SK-N-SH treated with all-trans-retinoic acid at 6 μM for 48 hours (cell line): ENCODE measurements at places on chromosomes 4 and X.

DNA sequence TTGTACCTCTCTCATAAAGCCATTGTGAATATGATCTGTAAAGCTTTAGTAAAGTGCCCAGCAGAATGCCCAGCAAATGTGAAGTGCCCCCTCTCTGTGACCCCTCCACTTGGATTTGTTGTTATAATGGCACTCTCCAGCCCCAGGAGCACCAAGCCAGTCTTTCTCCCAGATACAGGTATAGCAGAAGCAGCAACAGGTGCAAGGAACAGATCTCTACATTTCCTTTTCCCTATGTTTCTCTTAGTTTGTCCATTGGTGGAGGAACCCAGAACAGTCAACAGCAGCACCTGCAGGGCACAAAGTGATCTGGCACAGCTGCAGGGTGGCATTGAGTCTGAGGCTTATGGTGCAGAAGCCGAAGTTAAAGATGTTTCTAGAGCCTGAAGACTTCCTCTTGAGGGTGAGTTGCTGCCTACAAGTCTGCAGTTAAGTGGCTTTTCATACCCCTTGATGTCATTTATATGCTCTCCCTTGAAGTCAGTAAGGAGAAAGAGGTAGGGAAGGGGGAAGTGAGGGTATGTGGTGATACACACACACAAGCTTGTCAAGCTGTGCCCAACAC, 16.1 kb upstream of the CXCL3 start:
- no peak for ATAC-seq

- peak; percentile 1; the same call in 1 of the 3 replicates for ATAC-seq
Observed at GRCh38 chr4:185204238-185204910, 574 bp upstream of the CFAP97 start.

DNA sequence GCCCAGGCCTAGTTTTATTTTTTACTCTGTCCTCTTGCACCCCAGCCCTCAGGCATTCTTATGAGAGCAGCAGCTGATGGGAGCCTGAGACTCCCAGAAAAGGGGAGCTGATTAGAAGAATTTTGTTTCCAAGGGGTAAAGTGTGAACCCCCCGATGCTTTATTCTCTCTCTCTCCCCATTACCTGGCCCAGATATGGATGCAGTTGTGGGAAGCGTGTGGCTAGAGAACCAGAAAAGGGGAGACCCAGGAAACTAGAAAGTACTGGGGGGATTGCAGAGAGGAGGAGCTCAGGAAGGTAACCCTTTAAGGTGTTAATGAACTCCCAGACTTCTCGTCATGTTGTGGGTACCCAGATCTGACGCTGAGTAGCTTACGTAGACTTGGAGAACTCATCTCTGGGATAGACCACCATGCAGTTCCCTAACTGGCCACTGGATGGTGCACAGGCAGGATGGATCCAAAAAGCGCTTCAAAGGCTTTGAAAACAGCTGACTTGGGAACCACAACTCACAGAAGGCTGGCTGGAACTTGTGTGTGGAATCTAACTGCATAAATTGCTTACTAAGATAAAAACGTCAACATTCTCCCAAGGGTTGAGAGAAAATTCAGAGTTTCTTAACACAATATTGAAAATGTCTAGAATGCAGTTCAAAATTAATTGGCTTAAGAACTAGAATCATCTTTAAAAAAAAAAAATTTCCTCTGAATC, 64.7 kb downstream of the TBC1D14 start:
- ATAC-seq = peak; percentile 98

DNA sequence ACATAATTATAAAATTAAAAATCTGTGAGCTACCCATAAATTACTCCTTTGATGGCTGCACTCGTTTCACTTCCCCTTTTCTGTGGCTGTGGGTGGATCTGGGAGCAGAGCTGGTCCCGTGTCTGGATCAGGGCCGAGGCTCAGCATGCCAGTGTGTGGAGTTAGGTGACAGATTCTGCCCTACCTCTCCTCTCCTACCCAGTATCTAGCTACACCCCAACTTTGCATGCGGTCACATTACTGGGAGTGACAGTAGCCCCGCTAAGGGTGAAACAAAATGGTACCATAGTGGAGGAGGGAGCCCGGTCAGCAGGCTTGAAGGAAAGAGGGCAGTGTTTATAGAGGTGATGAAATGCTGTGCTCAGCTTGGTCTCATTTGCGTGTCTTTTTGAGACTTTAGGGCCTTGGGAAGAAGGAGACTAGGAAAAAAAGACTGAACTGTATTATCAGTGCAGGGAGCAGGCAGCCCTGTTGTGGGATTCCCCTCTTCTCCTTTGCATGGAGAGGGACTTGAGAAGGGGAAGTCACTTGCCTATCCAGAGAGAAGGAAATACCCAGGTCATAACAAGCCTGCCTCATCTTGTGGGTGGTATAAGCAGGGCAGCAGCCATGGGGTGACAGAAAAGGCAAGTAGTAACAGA, 48.4 kb downstream of the ARHGAP10 start:
- ATAC-seq = no peak

DNA sequence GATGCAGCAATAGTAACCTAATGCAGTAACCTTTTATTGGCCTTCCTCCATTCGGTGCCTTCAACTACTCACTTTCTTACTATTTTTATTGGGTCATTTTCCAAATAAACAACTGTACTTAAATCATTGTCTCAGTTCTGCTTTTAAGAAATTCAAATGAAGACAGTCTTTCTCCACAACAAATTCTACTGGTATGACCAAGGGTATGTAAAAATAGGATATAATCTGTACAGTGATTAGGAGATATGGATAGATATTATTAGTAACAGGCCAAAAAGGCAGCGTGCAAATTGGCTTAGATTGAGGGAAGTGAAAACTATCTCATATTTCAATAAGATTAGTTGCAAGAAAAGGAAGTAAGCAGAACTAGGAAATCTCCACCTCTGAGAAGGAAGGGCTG, 177.4 kb upstream of the PPP1R2C start:
- no peak for ATAC-seq

GRCh38 chrX:85503258-85504158, 124.0 kb upstream of the POF1B start:
- ATAC-seq = no peak

DNA sequence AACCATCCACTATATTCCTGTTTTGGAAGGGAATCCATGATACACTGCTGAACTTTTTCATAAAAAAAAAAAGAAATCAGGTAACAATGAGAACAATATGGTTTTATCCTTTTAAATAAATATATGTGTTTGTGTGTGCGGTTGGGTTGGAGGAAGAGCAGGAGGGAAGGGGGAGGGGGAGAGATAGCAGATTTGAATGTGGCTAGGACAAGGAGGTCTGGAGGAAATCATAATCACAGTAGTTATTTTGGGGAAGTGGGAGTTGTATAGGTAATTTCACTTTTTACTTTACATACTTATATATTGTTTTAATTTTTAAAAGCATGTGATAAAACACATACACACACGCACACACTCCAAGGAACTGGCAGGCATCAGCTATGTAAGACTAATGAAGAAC, 134.5 kb upstream of the MBNL3 start:
- ATAC-seq = no peak

DNA sequence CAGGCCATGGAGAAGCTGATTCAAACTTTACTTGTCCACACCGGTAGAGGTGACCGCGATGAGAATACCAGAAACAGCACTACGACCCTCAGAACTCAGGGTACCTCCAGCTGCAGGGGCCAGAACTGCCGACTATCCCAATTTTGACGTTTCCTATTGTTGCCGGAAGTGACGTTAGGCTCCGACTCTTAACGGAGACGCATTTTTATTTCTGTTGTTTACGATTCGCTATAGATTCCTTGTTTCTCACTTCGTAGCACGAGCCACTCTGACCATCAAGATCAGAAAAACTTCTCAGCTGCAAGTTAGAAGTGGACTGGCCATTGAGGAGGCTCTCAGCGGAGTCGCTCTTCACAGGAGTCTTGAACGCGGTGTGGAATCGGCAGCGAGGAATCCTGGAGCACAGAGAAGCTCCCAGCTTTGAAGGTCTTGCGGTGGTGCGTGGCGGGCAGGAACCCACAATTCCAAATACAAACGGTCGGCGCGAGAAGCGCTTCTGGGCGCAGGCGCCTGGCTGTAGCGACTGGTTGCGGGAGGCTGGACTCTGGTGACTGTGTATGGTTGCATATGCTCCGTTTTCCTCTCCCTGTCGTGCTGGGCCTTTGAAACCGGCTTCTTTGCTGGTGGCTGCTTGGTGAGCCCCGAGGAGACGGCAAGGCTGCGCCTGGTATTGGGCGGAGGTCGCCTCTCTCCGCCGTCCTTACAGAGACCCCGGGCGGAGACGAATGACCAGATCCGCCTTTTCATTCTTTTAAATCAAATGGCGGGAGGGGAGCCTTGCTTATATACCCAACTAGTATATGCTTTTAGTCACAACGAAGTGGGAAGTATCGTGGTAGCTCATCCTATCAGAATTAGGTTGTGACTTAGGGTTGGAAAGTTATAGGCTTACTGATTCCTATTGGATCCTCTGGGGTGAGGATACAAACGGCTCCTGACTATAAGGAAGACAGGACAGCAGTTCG, at the start of the genes CEP44 and FBXO8:
Gene CEP44 (plus strand): TSS at position 405 of the 965 bp plus-strand sequence. CDS start 15,211 bp downstream, outside the sequence.
Gene FBXO8 (minus strand): TSS at position 161 of the 965 bp plus-strand sequence. CDS start 20,575 bp downstream, outside the sequence.
- peak; percentile 81 for ATAC-seq

DNA sequence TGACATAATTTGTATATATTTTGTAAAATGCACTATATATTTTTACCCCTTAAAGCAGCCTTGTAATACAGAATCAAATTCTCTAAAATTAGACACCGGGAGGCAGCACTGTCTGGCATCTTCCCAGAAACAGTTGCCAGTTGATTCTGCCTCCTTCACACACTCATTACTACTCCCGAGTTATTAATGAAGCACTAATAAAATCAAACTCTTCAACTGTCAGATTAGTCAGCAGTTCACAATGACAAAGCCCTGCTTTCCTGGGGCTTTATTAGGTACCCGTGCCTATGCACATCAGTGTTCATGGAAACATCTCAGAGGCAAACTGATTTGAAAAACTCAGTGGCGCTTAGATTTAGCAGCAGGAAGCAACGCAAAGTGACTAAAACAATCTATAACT, 103.5 kb upstream of the VEGFC start:
- ATAC-seq = peak; percentile 50

- no peak for ATAC-seq
Observed at GRCh38 chrX:102849396-102849795, 87.7 kb upstream of the RAB40AL start.

GRCh38 chrX:55159551-55159950, 60.6 kb upstream of the PAGE5 start:
- no peak for ATAC-seq

- ATAC-seq = no peak
Observed at GRCh38 chr4:114385195-114385985, 213.2 kb upstream of the UGT8 start.

GRCh38 chrX:153765138-153766079, 1.4 kb downstream of the PLXNB3 start:
- ATAC-seq = peak; percentile 47

- no peak for ATAC-seq
Observed at GRCh38 chrX:54602563-54602962, 72.5 kb downstream of the GNL3L start.

DNA sequence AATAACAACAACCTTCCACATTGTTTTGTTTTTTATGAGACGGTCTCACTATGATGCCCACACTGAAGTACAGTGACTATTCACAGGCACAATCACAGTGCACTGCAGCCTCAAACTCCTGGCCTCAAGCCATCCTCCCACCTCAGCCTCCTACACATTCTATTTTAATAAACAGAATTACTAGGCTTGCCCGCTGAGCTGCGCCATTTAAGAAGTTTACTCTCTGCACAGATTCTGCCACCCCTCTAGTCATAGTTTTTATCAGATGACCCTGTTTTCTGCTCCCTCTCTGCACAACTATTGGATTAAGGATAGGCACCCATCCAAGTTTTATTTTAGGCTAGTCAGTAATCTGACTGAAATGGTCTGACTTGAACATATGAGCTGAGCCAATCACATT, 11.3 kb upstream of the COX18 start:
- ATAC-seq = peak; percentile 45; the same call in 2 of the 3 replicates

DNA sequence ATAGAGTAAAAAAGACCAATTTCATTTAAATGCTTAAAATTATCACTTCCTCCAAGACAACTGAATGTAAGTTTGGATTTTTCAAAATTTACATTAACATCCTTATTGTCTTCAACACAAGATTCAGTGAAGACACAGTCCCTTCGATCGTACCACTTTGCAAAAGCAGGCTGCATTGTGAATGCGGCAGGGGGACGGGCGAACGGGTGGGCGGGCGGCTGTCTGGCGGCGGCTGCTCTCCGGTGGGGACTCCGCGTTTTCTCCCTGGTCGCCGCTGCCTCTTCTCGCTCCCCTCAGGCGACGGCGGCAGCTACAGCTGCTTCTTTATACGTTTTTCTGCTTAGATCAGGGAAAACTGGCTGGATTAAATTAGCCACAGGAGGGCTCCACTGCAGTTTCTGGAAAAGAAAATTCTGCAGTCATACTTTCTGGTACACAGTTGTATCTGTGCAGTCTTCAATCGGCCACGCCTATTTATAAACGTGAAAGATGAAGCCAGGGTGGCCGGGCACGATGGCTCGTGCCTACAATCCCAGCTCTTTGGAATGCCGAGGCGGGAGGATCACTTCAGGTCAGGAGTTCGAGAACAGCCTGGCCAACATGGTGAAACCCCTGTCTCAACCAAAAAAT, 33.9 kb upstream of the HPF1 start:
- peak; percentile 96 for ATAC-seq

DNA sequence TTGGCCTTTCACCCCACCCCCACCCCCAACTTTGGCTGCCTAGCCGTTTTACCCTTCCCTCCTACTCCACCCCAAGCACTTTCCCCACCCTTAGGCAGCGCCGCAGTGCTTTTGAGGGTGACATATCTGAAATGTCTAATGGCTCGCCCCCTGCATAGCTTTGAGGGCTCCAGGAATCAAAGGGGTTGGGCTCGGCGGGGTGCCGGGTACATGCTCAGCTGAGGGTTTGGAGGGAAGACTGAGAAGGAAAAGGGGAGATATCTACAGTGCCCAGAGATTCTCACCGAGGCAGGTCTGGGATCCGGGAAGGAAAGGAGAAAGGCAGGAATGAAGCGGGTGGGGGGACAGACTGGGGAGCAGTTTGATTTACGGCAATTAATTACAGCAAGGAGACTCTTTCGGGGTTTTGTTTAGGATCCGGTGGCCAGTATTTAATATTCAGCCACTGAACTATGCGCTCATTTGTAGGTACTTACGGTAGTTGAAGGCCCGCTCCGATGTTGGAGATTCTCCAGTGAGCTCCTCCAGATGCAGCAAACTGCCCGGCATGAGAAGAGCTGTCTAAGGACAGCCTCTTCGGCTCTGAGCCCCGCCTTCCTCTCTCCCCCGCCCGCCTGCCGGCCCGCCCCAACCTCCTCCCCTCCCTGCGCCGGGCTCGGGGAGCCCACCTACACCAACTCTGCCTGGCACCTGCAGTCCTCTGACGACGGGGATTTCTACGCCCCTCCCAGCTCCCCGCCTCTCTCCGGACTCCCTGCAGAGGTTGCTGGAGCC, at the start of gene IGSF1:
Gene IGSF1 (minus strand): TSS at position 569 of the 774 bp plus-strand sequence. CDS start 2,632 bp downstream, outside the sequence.
- peak; percentile 98 for ATAC-seq

DNA sequence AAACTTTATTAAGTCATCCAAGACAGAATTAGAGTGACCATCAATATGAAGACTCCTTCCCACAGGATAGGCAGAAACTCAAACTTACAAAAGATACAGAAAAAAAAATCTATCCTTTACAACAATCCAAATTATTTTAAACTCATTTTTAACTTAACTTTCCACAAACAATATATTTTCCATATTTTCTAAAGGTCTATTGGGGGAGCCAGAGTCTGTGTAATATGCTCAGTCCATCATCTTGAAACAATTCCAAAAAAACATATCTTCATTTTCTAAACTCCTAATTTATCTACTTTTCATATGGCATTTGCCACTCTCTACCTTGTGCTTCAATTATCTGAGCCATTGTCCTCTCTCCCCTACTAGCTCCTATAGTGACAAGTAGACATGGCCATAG, 378.1 kb downstream of the PDGFC start:
- no peak for ATAC-seq
